ENCODE measurements at places on chromosomes 4 and X. TPM values are rescaled to one million over a fixed set of nuclear protein-coding genes. Genes with fewer than 3 reads are reported as not detected.

- no peak overlapping the region for H3K4me3 ChIP-seq
- DNase-seq, result no peak
- H3K4me1 ChIP-seq, result no peaks in the 10 kb centered on the region
- H3K27me3 ChIP-seq, result no peaks in the 10 kb centered on the region
- no peaks in the 10 kb centered on the region for H3K36me3 ChIP-seq
- no peak overlapping the region for H3K27ac ChIP-seq
Observed at GRCh38 chrX:17433965-17434364, 59.0 kb downstream of the NHS start.

DNA sequence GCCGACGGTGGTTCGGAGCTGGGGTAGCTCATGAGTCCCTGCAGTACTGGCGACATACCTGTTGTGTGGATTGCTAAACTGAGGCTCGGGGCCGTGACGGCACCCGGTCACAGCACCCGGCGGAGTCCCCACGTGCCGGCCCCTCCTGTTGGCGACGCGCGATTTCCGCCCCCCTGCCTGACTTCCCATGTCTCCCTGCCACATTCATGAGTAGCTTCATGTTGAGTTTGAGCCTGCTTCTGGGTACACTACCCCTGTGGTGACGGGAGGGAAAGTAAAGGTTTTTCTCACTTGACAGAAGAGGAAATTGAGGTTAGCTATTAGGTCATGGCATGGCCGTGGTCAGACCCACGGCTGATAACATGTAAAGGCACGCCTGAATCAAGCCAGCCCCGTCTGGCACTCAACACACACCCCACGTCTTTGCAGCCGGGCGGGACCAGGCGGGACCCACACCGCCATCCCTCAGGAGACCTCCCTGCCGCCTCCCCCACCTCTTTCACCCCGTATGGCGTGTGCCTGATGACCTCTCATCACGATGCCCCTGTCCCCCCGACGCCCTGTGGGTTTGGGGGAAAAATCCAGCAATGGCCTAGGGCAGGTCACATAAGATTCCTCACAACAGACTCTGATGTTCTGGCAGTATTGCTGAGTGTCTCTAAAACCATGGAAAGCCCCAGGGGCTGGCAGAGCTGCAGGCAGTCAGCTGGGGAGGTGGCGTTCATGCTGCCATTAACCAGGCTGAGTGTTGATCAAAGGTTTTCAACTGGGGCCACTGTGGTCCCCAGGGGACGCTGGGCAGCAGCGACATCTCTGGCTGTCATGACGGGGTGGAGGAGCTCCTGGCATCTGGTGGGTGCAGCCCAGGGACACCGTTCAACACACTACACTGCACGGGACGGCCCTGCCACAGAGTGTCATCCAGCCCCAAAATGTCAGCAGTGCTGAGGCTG is 29.2 kb downstream of the P2RY8 start:
- H3K4me3 ChIP-seq, result no peak overlapping the region
- H3K36me3 ChIP-seq, result no peaks in the 10 kb centered on the region
- DNase-seq, result no peak

DNA sequence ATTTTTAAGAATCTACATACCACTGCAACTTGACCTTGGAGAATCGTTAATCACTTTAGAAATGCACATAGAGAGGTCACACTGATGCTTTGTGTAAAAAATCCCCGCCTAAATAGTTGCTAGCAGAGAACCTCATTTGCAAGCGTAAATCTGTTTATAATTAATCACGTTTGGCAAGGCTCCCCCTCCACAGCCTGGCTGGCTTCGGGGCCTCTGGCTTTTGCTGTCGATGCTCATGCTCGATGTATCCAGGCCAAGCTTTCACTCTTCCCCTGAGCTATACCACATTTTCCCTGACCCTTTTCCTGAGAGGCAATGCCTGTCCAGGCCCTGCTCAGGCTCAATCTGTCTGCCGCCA is 23.4 kb downstream of the CYTL1 start:
- H3K27ac ChIP-seq, result no peak overlapping the region
- no peaks in the 10 kb centered on the region for H3K27me3 ChIP-seq
- no peak for DNase-seq
- no peak overlapping the region for H3K4me3 ChIP-seq

DNA sequence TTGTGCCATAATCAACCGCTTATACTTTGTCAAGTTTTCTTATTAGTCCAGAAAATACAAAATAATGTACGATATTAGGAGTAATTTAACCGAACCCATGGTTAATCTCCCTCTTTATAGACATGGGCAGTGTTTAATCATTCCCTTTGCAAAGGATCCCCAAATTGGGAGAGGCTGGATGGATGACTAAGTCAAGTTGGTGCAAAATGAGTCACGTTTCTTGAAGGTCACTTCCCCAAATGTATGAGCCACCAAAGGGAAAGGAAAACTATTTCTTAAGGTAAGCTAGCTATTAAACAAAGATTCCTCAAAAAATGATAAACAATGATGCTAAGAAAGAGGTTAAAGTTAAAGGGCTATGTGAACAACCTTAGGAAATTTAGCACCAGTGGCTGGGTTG is 17.5 kb downstream of the MAML3 start:
- H3K36me3 ChIP-seq, result no peaks in the 10 kb centered on the region
- no peak overlapping the region for H3K27ac ChIP-seq
- no peaks in the 10 kb centered on the region for H3K27me3 ChIP-seq
- no peaks in the 10 kb centered on the region for H3K4me1 ChIP-seq

GRCh38 chr4:185040523-185040922 is 22.2 kb downstream of the HELT start:
- H3K27me3 ChIP-seq, result no peaks in the 10 kb centered on the region
- H3K27ac ChIP-seq, result no peak overlapping the region
- no peak overlapping the region for H3K4me3 ChIP-seq
- no peak for DNase-seq
- no peaks in the 10 kb centered on the region for H3K36me3 ChIP-seq

GRCh38 chrX:124414281-124414680 is 67.9 kb downstream of the SH2D1A start:
- no peak overlapping the region for H3K27ac ChIP-seq
- DNase-seq, result no peak
- no peak overlapping the region for H3K4me3 ChIP-seq

DNA sequence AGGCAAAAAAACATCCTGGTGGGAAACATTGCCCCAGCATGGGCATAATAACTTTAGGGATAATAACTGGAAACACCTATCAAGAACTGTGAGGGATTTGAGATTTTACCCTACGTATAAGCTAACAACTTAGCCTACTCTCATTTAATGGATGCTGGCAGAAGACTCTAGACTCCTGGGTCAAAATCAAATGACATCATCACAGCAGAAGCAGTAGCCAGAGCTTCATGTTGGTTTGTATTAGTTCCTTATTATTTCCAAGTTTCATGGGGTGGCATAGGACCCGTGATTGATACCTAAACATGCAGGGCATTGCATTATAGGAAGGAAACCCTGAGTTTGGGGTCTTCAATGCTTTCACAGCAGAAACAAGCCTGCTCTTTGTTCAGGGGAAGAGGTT is 4.6 kb downstream of the TCEAL9 start:
- no peaks in the 10 kb centered on the region for H3K36me3 ChIP-seq
- no peak overlapping the region for H3K4me3 ChIP-seq
- no peaks in the 10 kb centered on the region for H3K27me3 ChIP-seq

GRCh38 chrX:47690175-47690574 is 31.2 kb upstream of the UXT start:
- no peaks in the 10 kb centered on the region for H3K27me3 ChIP-seq
- H3K36me3 ChIP-seq, result no peaks in the 10 kb centered on the region
- H3K27ac ChIP-seq, result no peak overlapping the region
- H3K4me1 ChIP-seq, result no peaks in the 10 kb centered on the region
- no peak overlapping the region for H3K4me3 ChIP-seq

DNA sequence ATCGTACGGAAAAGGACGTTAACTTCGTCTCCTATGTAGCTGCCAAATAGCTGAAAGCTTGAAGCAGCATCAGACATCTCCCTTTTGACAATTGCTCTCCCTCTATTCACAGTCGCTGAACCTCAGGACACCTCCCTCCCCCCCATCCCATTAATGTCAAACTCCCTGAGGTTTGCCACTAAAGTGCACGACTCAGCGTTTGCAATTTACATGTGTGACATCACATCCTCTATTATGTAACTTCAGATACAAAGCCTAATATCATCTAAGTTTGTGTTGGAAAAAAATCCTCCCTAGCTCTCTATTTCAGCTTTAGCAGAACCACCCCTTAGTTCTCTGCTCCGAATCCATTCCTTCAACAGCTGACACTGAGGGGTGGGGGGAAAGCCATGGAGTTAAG is 5.5 kb upstream of the NR3C2 start:
- no peaks in the 10 kb centered on the region for H3K4me1 ChIP-seq
- H3K4me3 ChIP-seq, result no peak overlapping the region
- H3K27ac ChIP-seq, result no peak overlapping the region
- no peaks in the 10 kb centered on the region for H3K36me3 ChIP-seq
- no peak for DNase-seq

DNA sequence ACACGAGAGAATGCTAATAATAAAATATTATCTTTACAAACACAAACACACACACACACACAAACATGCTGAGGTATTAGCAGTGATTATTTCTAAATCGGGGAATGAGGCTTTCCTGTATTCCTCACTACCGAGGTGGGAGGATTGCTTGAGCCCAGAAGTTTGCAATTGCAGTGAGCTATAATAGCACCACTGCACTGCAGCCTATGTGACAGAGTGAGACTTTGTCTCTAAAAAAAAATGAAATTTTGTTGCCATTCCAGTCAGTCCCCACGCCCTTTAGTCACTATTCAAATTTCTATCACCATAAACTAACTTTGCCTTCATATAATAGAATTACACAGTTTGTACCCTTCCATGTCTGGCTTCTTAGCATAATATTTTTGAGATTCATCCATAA is 456.5 kb upstream of the CPEB2 start:
- no peak overlapping the region for H3K4me3 ChIP-seq
- no peaks in the 10 kb centered on the region for H3K36me3 ChIP-seq
- no peak for DNase-seq
- no peaks in the 10 kb centered on the region for H3K4me1 ChIP-seq

GRCh38 chr4:13452927-13453579 is 31.1 kb downstream of the RAB28 start:
- H3K27me3 ChIP-seq, result no peaks in the 10 kb centered on the region
- H3K4me1 ChIP-seq, result no peaks in the 10 kb centered on the region
- DNase-seq, result no peak
- H3K4me3 ChIP-seq, result no peak overlapping the region
- no peak overlapping the region for H3K27ac ChIP-seq

SHOX gene
- 0.80 TPM for total RNA-seq

RRH gene
- not detected for total RNA-seq

GYG2 gene
- 40.6 TPM for total RNA-seq

G6PD gene
- 25.6 TPM for total RNA-seq

CSN1S1 gene
- 6.7 TPM for total RNA-seq
